GM13976 (cell line): ENCODE measurements at places on chromosomes 16 and 17.

DNA sequence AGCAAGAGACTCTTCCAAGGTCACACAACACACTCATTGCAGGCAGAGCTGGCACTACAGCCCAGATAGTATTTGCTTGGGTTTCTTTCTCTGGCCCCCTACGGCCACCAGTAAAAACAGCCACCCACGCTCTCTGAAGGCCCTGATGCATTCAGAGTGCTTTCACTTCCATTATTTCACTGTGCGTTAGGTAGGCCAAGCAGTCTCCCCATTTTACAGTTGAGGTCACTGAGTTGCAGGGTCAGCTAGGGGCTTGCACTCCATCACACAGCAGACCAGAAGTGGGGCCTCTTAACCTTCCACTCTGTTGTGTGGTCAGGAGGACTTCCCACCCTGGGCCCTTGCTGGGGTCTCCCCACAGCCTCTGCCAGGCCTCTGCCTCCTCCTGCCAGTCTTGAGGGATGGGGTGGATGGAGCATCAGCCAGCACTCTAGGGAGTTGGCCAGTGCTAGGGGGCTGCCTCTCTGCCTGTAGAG lies 2.5 kb downstream of the TBX21 start:
- DNase-seq: peak; percentile 83

GRCh38 chr16:57798953-57799599 lies 3.2 kb downstream of the KIFC3 start:
- no peak for DNase-seq

- no peak for DNase-seq
Observed at GRCh38 chr17:8322061-8322460, 12.0 kb downstream of the ARHGEF15 start.

GRCh38 chr17:2551928-2552327 lies 40.2 kb upstream of the METTL16 start:
- DNase-seq: no peak

GRCh38 chr17:61150686-61151299 lies 248.8 kb upstream of the TBX2 start:
- DNase-seq: no peak

DNA sequence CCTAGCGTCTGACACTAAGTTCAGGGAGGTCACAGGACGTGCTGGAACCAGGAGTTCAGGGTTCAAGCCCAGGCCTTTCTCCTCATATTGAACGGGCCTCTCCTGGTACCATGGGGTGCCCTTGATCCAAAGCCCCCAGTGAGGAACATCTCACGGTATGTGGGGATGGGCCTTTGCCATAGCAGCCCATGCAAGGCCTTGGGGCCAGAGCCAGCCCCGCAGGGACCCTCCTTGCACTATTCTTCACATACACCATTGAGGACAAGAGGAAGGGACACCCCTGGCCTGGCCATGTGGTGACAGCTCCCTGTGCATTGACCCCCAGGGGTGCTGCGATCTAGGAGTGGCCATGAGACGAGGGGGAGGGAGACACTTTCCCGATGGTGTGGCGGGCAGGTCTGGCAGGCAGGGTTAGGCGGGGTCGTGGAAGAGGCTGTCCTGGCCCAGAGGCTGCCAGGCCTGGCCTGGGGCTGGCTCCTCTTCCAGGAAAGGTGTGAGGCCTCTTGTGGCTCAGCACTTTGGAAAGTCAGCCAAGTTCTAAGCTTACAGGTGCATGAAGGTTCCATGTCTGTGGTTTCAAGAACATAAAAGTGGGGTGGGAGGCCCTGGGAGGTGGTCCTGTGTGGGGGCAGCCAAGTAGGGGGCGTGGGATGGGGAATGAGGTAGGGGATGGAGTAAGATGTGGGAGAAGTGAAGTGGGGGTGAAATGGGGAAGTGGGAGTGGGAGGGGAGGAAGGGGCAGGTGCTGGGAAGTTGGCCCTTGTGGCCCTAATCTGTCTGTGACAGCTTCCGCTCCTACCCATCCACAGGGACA lies 88.7 kb upstream of the CBX4 start:
- no peak for DNase-seq

DNA sequence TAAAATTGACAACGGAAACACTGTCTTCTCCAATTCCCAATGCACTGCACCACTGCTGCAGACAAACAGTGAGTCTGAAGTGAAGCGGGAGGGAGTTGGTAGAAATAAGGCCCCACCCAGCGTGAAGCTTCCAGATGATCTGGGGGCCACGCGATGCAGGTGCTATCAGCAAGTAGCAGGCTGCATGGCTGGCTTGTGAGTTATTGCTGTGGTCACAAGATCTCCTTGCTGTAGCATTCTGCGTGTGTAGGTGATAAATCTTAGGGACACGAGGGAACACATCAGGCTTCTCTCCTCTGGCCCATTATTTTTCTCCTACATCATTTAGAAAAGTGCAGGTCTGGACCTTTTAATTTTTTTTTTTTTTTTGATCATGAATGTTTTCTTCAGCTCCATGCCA lies 407.6 kb downstream of the TMEM114 start:
- no peak for DNase-seq
